ENCODE measurements at places on chromosomes 3 and 15. TPM values are rescaled to one million over a fixed set of nuclear protein-coding genes. Genes with fewer than 3 reads are reported as not detected.

Gene REC114
- total RNA-seq: not detected

Gene ATP13A3
- total RNA-seq: 35.2 TPM

Gene C3orf85
- not detected for total RNA-seq

Gene CTXND1
- total RNA-seq: 0.44 TPM

DNA sequence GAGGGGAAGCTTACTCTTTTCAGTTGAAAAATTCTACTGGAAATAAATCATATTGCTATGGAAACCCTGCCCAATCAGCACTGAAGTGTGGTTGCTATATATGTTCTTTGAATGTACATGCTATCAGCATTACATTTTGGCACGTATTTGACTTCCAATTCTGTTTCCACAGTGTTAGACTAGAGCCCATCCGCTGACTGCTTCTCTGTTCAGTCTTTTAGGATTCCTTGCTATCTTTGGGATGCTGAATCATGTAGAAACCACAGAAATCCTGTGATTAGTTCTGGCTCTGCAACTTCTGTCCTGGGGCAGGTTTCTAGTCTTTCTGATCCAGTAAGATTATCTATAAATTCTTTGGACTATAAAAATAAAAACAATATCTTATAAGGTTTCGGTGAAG, 128.2 kb upstream of the SLC7A14 start:
- no peaks in the 10 kb centered on the region for H3K27me3 ChIP-seq
- DNase-seq: no peak
- no peaks in the 10 kb centered on the region for H3K36me3 ChIP-seq
- no peaks in the 10 kb centered on the region for H3K4me1 ChIP-seq

DNA sequence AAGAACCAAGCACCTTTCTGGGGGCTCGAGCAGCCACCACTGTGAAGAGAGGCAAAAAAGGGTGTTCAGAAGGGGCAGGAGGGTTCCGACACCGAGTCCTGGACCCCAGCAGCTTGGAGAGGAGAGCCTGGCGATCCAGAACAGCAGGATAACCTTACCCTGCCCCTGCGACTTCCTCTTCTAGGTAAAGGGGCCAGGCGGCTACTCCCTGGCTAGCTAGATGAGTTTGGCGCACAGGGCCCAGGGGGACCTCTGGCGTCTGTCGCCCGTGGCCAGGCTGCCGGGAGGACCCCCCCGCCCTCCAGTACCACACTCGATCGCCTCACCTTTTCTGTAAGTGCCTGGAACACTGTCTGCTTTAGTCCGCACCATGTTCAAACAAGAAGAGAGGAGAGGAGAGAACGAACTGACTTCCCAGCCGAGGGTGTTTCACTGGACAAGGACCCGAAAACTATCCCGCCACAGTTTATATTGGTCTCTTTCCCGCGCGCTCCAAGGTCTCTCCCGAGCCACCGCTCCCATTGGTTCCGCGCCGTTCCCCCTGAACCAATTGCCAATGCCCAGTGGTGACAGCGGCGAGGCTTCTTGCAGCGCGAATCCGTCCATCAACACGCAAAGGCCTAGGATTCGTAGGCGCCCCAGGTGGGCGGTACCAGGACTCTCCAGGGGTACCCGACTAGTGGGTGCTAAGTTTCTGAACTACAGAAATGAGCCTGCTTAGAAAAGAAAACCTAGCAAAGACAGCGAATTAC, at the start of gene PCLAF:
Gene PCLAF, minus strand, starts transcription at position 442 of the 752 bp plus-strand sequence. Its CDS starts 70 bp downstream, at position 372.
- H3K36me3 ChIP-seq: no peaks in the 10 kb centered on the region
- DNase-seq: peak; percentile 99
- no peaks in the 10 kb centered on the region for H3K27me3 ChIP-seq
- peak within 1 kb of the TSS; percentile 54 for H3K27ac ChIP-seq
- peaks cover 17% of the 10 kb centered on the region for H3K4me1 ChIP-seq
- H3K4me3 ChIP-seq: peak within 1 kb of the TSS; percentile 66

GRCh38 chr15:99029341-99030144, 22.0 kb upstream of the PGPEP1L start:
- no peak overlapping the region for H3K27ac ChIP-seq
- DNase-seq: no peak
- peaks cover 2% of the 10 kb centered on the region for H3K27me3 ChIP-seq
- H3K4me3 ChIP-seq: no peak overlapping the region
- no peaks in the 10 kb centered on the region for H3K4me1 ChIP-seq
- H3K36me3 ChIP-seq: no peaks in the 10 kb centered on the region

DNA sequence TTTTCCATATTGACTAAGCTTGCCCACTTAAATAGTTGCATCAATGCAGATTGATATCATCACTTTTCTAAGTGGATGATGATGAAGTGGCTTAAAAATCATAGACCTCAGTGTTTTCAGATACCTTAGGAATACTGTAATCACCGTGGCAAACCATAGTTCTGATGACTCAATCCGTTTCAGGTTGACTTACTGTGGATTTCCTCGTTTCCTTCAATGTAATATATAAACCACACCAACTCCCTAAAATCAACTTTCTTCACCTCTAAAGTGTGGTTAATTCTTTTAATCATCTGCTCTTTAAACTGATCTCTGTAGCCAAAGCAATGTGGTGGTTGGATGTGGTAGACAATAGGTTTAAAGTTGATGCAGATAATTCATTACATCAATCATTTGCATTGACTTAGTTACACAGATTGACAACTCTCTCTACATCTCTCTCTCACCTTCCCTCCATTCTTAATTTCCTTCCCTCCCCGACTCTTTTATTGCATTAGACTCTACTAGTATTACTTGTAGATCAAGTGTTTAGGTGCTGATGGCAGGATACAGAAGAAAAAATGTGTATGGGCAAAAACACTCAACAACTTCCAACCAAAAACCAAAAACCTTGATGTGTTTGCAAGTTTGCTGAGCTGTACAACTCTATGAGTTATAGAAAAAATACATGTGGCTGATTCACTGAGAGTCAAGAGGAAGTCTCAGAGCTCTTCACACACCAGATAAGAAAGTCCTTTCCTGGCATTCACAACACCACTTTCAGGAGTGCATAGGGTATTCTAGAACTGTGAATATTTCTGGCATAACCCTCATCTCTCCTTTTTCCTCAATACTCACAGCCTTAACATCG, 243.5 kb downstream of the NFKBIZ start:
- H3K27ac ChIP-seq: no peak overlapping the region
- no peak overlapping the region for H3K4me3 ChIP-seq
- H3K36me3 ChIP-seq: no peaks in the 10 kb centered on the region
- H3K4me1 ChIP-seq: no peaks in the 10 kb centered on the region
- no peak for DNase-seq

DNA sequence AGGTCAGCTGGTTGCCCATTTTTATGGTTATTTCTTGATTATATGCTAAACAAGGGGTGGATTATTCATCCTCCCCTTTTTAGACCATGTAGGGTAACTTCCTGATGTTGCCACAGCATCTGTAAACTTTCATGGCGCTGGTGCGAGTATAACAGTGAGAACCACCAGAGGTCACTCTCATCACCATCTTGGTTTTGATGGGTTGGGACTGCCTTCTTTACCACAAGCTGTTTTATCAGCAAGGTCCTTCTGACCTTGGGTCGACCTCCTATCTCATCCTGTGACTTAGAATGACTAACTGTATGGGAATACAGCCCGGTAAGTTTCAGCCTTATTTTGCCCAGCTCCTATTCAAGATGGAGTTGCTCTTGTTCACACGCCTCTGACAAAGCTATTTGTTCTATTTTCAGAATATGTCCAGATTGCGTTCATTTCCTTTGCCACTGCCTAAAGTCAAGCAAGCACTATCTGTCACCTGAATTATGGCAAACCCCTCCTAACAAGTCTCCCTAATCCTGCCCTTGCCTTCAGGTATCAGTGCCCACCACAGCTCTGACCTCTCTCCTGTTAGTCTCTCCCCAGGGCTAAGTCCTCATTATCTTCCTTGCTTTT, 308.5 kb downstream of the ROBO2 start:
- H3K4me3 ChIP-seq: no peak overlapping the region
- no peaks in the 10 kb centered on the region for H3K4me1 ChIP-seq
- DNase-seq: no peak
- no peaks in the 10 kb centered on the region for H3K36me3 ChIP-seq
- H3K27me3 ChIP-seq: no peaks in the 10 kb centered on the region
- no peak overlapping the region for H3K27ac ChIP-seq

Data from muscle of leg (tissue), 16 donors.